ENCODE measurements at places on chromosomes 11 and 22.

- peak; percentile 45 for DNase-seq
Measured at GRCh38 chr22:38305471-38306448, 11.5 kb downstream of the CSNK1E start.

GRCh38 chr11:134282121-134283045 is 6.2 kb downstream of the GLB1L3 start:
- DNase-seq = no peak

GRCh38 chr11:110038201-110038600 is 55.0 kb upstream of the ZC3H12C start:
- no peak for DNase-seq

DNA sequence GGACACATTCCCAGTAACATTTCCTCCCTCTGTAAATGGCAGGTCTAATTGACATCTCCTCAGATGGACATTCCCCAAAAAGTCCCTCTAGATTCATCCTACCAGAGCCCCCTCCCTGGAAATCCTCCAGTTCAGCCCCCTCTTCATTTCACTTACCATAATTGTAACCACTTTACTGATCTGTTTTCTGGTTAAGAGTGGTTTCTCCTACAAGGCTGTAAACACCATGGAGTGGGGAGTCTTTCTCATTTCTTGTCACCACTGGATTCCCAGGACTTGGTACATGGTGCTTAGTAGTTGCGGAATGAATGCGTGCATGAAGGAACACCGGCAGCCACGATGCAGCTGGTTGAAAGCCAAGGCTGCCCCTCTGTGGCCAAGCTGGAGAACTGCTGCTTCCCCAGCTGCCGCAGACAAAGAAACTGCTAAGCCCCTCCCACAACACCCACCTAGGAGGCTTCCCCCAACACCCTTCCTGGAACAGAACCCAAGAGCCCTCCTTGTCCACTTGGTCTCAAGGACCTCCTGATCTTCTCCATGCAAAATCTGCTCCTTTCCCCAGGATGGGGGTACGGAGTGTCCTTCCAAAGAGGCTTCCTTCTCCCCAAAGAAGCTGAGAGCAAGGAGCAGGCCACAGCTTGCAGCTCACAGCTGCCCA is 18.6 kb upstream of the SCARF2 start:
- DNase-seq = peak; percentile 83

- DNase-seq = no peak
Measured at GRCh38 chr11:118213781-118214180, 11.0 kb downstream of the JAML start.

- DNase-seq = no peak
Measured at GRCh38 chr11:110774138-110775014, 62.1 kb upstream of the ARHGAP20 start.

DNA sequence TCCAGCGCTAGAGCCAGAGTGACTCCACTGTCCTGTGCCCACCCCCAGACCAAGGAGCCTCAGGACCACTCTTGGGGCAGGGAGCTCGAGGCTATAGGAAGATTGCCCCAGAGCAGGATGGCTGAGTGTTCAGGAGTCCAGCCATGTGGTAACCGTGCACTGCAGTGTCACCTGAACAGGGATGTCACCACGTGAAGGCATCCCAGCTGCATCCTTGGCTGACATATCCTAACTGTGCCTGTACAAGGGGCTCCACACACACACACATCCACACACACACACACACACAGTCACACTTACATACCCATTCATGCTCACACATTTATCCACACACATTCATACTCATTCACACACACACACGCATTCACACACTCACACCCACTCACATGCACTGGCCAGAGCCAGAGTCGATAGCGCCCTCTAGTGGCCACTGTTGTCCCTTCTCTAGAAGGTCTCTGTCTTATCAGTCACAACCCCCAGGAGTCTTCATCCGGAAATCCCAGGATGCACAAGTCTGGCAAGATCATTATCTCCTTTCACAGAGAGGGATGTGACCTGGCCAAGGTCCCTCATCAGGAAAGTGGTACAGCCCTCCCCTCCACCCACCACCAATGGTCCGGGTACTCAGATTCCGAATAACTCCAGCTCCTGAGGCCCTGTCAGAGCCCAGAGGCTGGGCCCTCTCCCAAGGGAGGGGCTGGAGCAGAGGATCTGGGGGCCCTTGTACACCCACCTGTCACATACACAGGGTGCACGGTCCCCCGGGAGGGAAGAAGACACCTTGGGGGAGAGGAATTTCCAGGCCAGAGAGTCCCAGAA is 55.1 kb downstream of the IGLL5 start:
- DNase-seq = peak; percentile 75

GRCh38 chr22:39419096-39419495 is 19.5 kb downstream of the TAB1 start:
- no peak for DNase-seq

GRCh38 chr11:107567739-107568335 is 2.3 kb upstream of the ALKBH8 start:
- DNase-seq = no peak

DNA sequence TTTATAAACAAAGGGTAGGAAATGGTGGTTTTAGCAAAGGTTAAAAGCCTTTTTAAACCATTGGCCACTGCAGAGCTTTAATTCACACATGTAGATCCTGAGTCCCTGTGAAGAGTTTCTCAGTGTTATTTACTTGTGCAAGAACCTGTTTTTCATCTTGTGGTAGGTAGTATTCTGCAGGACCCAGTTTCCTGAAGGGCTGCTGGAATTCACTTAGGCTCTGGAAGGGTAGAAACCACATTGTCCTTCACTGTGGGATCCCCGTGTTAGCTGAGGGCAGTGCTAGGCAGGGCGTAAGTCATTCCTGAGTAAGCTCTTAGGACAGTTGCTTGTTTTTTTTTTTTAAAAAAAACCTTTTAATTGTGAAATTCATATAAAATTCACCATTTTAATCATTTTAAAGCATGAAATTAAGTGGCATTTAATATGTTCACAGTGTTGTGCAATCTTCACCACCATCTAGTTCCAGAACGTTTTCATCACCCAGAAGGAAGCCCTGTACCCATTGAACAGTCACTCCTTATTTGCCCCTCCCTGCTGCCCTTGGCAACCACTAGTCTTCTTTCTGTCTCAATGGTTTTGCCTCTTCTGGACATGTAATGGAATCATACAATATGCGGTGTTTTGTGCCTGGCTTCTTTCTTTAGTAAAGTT is 77.7 kb downstream of the C22orf31 start:
- no peak for DNase-seq
